ENCODE measurements at places on chromosomes 5 and 9.

DNA sequence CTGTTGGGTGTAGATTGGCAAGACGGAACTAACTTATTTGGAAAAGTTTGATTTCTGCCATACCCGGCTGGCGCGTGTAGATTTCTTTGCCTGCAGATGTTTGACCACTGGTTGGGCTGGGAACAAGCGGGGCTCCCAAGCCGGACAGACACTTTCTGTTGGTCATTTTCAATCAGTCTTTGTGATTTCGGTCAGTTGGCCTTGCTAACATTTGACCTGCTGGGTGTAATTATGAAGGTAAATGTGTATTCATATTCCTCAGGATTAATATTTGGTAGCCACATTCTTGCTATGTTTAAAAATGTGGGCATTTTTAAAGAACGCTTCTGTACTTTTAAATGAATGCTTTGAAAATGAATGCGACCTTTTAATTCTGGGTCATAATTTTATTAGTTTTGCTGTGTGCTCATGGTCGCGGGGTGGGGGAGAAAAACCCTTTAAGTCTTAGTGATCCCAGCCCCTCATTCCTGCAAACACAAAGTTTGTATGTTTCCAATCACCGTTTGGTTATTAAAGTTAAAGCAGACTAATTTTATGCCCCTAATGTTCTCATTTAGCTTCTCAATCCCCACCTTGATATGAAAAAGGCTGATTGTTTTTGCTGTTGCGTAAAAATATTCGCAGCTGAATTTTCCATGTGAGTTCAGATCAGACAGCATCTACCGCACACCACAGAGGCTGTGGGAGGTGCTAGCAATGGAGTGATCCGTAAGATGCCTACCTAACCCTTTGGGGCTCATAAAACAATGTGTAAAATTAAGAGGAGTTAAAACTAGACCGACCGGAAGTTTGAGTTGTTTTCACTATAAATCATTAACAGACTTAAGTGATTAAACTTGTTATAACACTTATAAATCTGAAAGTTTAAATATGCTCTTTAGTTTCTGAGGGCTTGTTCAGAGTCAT is 1.5 kb downstream of the RASGRF2 start:
- DNase-seq: peak; percentile 24

- no peak for DNase-seq
Measured at GRCh38 chr9:134028575-134029247, 3.4 kb downstream of the BRD3OS start.

DNA sequence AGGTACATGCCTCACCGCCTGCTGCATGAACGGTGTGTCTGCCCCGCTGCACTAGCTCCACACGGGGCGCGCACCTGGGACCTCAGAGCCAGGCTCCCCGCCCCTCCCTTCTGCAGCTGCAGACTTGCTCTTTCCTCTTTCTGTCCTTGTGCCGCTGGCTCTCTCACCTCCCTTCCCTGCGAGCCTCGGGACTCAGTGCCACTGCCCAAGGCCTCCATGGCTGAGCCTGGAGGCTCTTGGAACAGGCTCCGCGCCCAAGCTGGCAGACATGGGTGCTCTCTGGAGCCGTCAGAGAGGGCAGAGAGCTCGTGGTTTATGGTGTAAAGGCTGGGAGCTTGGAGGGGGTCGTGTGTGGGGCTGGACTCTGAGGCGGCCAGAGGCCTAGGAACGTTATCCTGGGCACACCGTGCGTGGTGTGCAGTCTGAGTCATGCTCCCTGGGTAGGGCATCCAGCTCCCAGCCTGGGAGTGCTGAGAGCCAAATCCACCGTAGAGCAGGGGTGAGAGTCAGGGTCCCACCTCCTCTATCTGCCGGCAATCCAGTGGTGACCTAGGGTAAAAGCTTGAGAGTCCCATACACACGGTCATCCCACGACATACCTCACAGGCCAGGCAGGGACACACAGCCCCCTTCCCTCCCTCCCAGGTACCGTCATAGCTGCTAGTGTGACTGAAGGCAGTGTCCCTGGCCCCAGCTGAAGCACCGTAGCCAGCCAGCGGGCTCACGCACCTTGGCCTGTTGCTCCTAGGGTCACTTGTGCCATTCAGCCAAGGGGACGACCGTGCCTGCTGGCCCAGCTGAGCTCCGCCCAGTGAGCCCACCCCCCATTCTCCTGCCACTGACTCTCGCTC is 22.4 kb downstream of the GOLGA2 start:
- DNase-seq: no peak

GRCh38 chr9:36154331-36154952 is 14.7 kb upstream of the CCIN start:
- DNase-seq: peak; percentile 64

DNA sequence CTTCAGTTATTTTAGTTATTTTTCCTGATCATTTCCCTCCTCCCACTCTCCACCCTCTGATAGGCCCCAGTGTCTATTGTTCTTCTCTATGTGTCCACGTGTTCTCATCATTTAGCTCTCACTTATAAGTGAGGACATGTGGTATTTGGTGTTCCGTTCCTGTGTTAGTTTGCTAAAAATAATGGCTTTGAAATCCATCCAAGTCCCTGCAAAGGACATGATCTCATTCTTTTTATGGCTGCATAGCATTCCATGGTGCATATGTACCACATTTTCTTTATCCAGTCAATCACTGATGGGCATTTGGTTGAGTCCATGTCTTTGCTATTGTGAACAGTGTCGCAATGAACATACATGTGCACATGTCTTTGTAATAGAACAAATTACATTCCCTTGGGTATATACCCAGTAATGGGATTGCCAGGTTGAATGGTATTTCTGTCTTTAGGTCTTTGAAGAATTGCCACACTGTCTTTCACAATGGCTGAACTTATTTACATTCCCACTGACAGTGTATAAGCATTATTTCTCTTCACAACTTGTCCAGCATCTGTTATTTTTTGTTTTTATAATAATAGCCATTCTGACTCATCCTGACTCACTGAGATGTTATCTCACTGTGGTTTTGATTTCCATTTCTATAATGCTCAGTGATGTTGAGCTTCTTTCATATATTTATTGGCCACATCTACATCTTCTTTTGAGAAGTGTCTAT is 17.2 kb upstream of the DIRAS2 start:
- no peak for DNase-seq

DNA sequence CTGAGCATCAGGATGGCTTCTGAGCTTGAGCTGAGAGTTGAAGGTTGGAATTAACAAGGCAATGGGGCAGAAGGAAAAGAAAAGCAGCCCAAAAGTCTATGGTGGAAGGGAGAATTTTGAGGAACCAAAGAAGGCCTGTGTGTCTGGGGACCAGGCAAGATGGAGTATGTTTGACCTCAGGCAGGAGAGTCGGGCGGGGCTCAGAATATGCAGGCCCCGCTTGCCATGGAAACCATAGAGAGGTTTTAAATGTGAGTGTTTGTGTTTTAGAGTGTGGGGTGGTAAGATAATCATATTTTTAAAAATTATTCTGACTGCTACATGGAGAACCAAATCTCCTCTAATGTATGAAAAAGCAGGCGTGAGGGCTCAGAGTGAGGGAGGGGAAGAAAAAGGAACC is 174.0 kb upstream of the PPP2R2B start:
- no peak for DNase-seq

DNA sequence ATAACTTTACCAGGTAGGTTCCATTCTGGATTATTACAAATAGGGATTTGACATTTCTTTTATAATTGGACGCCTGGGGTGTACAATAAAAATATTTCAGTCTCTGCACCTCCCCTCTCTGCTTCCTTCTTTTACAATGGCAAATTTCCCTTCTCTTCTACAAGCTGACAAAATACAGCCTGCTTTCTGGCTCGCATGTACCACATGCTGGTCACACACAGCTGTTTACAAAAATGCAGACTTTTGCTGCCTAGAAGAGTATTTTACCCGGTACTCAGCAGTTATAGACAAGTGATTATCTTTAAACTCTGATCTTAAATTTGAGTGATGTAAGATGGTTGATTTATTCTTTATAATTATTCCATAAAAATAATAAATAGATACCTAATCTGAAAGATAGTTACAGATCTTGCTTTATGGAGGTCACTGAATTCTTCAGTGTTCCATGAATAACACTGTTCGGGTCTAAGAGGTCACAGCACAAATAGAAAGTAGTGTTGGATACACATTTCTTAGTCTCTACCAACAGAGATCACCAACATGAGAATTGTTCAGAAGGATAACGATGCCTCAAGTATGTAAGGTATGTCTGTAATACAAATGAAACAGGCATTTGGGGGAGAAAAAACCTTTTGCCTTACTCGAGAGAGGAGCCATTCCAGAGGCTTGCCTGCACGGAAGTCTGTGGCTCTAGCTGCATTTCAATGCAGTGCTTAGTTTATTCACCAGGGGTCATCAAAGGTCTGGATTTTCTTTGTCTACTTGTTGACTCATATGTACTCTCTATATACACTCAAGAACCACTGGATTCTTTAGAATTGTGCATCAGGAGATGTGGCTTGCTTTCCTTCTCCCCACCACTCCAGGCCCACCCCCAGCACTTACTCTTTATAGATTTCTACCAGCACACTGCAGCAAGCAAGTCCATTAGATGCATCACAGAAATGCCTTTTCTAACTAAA is 206.6 kb upstream of the RFX3 start:
- DNase-seq: peak; percentile 34

DNA sequence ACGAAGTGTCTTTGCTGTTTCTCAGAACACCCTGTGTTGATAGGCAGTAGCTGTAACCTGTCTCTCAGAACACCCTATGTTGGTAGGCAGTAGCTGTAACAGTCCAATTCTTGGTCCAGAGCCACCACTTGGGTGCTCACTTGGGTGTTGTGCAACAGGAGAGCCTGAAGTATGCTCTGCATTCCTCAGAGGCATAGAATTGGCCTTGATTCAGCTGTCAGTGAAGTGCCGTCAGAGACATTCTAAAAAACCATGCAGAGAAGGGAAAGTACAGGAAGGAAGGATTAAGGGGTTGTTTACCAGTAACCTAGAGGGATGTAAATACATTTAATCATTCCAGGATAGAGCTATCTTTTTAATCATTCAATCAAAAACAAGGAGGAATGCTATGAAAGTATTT is 231.2 kb downstream of the ARRDC3 start:
- DNase-seq: no peak

DNA sequence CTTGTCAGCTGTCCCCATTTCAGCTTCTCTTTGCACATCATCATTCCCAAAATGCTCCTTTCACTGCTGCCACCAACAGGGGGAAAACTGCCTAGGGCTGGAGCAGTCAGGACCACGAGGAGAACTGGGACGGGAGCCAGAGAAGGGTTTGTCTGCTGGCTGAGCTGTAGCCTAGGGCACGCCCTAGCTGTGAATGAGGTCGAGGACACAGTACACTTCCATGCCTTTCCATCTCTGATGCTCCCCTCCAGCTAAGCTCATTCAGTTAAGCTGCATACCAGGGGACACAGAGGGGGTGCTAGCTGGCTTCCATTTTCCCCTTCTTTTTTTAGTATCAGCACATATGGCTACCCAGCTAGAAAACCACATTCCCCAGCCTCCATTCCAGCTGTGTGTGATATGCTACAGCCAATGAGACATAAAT is 64.7 kb downstream of the STK10 start:
- DNase-seq: peak; percentile 63

GRCh38 chr5:83354958-83355357 is 116.6 kb upstream of the VCAN start:
- DNase-seq: no peak

GRCh38 chr9:72477930-72478518 is 43.4 kb upstream of the TMC1 start:
- DNase-seq: no peak

GRCh38 chr5:141947316-141947715 is 10.7 kb downstream of the PCDH12 start:
- DNase-seq: no peak

- DNase-seq: no peak
Measured at GRCh38 chr9:4549751-4550295, 59.6 kb downstream of the SLC1A1 start.

DNA sequence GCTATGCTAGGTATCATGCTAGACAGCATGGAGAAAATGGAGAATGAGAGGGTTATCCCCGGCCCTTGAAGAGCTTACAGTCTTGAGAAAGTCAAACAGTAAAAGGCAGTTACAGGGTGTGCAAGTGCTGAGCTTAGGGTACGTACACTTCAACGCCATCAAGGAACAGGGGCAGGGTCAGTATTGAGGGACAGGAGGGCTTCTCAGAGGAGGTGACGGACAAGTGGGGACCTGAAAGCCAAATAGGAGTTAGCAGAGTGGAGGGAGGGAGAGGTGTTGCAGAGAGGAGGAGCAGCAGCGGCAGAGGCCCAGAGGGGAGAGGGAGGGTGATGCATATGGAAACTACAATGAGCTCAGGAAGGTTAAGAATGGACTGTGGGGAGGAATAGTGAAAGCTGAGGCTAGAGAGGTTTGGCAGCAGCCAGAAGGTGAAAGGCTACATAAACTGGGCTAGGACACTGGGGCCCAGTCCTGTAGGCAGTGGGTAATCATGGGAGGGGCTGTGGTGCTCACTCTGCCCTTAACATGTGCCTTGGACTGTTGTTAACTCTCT is 88.0 kb downstream of the NRG2 start:
- DNase-seq: no peak

DNA sequence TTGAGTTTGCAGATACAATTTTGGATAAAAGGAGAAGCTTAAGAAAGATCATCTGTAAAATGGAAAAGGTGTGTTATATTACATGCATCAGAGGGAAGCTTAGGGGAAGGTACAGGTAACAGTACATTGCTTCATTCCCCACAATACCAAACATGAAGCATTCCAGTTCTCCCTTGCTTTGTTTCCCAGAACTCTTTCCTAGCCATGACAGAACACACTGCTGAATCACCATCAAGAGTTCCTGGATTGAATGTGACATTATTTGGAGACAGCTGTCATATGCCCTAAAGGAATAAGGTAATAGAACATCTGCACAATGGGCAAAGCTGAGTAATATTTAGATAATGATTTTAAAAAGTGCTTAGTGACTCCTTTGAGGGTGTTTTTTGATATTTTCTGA is 303.5 kb upstream of the ST8SIA4 start:
- no peak for DNase-seq

DNA sequence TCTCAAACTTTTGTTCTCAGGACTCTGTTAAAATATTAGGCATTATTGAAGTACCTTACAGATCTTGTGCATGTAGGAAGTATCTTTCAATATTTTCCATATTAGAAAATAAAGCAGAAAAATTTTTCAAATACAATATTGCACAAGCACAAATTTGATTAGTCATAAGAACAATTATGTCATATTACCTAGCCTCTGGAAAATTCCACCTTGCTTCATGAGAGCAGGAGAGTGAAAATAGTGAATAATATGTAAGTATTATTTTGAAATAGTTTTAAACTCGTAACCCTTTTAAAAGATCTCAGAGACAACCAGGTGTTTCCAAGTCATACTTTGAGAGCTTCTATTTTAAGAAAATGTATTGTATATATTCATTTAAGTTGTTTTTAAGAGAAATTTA is 1672.9 kb upstream of the ACO1 start:
- no peak for DNase-seq

DNA sequence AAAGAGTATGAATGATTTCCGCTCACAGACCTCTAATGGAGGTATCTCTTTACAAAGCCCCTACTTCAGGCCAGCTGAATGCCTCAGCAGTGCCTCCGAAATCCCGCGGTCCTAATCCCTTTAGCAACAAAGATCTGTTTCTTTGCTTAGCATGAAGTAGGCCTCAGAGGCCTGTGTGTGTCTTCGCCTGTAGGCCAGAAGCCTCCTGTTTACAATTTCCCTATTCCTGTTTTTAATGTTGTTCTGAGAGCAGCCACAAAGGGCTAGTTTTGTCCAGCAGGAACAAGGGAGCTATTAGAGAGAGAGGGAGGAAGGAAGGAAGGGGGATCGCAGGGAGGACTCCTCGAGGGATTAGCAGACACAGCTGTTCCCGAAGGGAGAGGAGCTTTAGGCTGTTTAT is 166.4 kb upstream of the SPRY4 start:
- DNase-seq: no peak

Measured in ovary (tissue), 10 donors.